ENCODE measurements at places on chromosomes 2 and 18.

DNA sequence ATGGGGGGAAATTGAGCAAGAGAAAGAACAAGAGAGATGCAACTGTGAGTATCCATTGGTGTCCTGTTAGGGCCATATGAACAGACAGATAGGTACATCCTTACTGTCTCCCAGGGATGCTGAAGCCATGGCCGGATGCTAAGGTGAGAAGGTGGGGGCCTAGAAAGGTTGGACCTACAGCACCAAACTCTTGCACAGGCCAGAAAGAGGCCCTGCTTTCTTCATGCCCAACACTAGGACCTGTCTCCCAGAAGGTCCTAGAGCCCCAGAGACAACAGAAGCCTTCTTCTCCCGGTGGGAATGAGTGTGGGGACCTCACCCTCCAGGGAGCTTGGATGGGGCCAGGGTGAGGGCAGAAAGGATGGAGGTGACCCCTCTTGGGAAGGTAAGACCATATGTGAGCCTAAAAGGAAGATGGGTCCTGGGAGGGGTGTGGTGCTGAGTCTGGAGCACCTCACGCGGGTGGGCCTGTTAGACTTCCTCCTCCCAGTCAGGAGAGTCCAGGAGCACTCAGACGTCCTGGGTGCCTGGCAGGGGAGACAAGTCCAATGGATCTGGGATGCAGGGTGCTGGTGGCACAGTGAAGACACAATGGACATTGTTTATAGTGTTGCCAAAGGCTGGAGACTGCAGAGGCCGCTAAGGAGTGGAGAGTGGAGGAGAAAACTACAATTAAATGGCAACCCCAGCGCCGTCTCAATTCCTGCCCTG lies 265.3 kb downstream of the CYP26B1 start:
- DNase-seq = no peak

- no peak for DNase-seq
These were observed 13.9 kb downstream of the RDH14 start for GRCh38 chr2:18546567-18546966.

DNA sequence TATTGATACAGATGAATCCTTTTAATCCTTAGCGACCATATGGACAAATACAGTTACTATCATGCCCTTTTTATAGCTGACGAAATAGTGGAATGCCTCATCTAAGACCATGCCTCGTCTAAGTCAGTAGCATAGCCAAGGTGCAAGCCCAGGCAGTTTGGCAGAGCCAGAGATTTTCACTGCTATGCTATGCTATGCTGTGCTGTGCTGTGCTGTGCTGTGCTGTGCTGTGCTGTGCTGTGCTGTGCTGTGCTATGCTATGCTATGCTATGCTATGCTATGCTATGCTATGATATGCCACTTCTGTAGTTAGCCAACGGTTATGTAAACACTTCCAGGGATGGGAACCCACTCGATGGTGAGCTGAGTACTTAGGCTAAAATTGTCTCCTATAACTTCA lies 91.6 kb upstream of the MAP4K3 start:
- DNase-seq = no peak

DNA sequence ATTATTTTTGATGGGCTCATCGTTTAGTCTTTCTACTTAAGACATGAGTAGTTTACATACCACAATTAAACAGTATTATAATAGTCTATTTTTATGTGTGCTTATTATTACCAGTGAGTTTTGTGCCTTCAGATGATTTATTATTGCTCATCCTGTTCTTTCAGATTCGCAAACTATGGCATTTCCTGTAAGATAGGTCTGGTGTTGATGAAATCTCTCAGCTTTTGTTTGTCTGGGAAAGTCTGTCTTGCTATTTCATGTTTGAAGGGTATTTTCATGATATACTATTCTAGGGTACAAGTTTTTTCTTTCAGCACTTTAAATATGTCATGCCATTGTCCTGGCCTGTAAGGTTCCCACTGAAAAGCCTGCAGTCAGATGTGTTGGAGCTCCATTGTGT lies 101.3 kb downstream of the DNAH7 start:
- DNase-seq = no peak

- no peak for DNase-seq
These were observed 5.1 kb downstream of the RAMP1 start for GRCh38 chr2:237864444-237864931.

DNA sequence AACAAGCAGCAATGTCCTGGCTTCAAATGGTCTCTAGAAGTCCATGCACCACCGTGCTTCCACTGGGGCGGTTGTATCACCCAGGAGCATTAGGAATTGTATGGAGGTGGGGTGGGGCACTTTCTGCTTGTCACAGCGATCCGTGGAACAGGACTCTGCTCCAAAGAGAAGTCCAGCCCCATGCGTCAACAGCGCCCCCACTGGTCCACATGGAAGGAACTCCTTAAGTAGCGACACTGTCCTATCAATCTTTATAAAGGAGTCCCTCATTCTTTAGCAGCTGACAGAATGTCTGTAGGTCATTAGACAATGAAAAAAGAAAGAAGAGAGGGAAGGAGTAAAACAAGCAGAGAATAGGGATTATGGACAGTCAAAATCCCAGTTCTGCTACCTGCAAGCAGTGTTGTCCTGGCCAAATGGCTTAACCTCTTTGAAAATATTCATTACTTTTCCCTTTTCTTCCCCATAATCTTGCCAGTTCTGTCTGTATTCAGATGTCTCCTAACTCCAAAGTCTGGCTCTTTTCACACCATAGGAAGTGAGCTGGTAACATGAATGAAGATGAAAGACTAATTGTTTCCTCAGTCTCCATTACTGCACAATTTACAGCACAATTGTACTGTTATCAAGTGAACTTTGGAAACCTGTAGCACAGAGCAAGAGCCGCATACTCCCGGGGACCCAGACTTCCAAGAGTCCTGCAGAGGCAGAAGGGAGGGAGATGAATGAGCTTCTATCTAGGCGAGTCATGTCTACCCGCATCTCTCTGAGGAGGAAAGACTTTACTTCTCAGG lies 9.9 kb downstream of the NFE2L2 start:
- DNase-seq = no peak

DNA sequence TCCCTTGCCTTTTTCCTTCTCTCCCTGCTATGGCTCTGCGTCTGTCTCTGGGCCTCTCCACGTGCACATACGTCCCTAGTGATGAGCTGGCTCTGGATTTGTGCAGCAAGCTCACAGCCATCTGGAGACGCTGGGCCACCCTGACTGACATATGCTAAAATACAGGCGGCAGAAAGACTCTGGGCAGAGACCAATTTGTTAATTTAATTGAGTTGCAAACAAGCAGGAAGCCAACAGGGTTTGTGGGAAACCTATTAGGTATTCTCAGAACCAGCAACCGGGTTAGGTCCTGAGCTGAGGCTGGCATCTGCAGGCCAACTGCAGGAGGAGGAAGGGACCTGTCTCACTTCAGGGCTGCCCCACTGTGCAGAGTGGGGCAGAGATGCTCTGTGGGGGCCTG lies 53.5 kb upstream of the SMAD2 start:
- no peak for DNase-seq

- DNase-seq = no peak
These were observed 680 bp upstream of the FHOD3 start for GRCh38 chr18:36296650-36297416.

- no peak for DNase-seq
These were observed 66.1 kb downstream of the FASTKD2 start for GRCh38 chr2:206831442-206831995.

DNA sequence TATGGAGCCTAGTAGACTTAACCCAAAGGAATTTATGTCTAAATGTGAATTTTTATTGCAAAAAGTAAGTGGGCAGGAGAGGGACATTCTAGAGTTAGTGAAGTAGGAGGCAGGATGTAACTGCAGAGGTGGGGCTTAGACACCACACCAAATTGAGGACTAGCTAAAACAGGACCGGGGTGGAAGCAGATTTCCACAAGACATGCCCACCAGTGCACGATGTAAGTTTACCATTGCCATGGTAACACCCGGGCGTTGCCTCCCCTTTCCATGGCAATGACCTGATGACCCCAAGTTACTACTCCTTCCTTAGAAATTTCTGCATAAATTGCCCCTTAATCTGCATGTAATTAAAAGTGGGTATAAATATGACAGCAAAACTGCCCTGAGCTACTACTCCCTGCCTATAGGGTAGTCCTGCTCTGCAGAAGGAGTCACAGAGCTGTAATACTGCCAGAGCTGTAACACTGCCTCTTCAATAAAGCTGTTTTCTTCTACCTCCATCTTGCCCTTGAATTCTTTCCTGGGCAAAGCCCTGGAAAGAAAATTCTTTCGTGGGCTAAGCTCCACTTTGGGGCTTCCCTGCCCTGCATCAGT lies 509.7 kb downstream of the ERBB4 start:
- DNase-seq = no peak

GRCh38 chr18:45008694-45009413 lies 328.2 kb downstream of the SETBP1 start:
- DNase-seq = no peak

DNA sequence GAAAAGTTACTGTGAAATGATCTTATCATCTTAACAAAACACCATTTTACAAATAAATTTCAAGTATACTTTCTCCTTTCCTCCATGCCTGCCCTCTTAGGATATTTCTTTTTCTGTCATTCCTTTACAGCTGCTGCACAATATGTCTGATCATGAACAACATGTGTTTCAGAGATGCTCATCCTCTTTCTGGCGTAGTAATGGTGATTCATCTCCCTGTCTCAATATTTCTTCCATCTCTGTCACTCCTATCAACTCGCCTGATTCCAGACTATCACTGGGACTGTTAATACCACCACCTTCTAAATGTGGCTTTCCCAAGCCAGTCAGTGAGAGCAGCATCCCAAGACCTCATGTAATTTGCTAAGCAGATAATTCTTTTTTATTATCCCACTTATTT lies 290.5 kb downstream of the GULP1 start:
- DNase-seq = no peak

- DNase-seq = no peak
These were observed 38.8 kb upstream of the SP3 start for GRCh38 chr2:174003720-174004695.

DNA sequence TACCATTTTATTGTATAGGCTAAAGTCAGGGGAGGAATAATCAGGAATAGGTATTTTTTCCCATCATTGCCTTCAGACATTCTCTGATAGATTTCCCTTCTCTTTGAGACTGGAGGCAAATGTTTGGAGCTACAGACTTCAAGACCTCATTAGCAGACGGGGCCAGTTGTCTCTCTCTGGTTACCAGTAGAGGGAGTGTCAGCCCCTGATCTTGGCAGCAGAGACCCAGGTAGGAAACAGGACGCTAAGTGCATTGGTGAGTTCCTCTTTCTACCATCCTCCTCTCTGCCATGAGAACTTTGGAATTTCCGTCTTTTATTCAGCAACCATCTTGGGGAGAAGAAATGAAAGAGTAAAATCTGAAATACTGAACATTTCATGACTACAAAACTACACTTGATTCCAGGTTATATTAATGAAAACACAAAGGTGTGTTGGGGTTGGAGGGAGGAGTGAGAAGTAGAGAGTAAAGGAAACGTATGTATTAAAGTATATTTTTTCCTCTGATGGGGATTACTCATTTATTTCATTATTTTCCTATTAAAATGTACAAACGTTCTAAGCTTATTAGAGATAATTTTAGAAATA lies 186.2 kb upstream of the GCFC2 start:
- DNase-seq = no peak

DNA sequence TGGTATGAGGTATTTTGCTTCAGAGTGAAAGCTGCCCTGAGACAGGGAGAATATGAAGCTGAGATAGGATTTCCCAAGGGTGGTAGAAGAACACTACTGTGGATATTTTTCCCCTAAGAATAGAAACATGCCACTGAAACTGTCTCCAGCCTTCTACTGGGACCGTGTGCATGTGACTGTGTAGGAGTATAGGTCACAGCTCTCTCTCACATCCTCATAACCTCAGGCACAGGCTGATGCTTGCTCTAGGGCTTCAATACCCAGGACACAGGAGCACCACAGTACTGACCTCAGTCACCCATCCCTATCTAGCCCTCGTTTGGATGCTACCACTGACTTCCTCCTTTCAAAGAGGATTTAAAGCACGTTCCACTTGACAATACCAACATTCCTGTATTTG lies 67.2 kb downstream of the REV1 start:
- DNase-seq = no peak

GRCh38 chr2:241454837-241455485 lies 53.4 kb downstream of the STK25 start:
- DNase-seq = no peak

- no peak for DNase-seq
These were observed 110.2 kb downstream of the TDRD15 start for GRCh38 chr2:21234001-21234400.

DNA sequence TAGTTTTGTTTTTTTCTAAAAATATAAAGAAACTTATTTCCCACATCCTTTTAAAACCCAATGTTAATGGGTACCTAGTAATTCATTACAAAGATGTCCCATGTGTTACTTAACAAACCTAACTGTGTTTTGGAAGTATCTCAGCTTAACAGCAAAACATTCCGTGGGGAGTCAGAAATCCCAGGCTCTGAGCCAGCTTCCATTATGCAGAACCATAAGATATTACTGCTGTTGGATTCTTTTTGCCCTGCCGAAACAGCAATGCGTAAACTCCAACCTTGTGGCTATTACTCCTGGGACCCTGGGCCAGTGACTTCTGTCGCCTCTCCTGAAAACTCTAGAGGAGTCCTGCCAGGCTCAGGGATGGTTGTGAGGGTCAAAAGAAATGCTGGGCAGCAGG lies 174.1 kb downstream of the UXS1 start:
- no peak for DNase-seq

DNA sequence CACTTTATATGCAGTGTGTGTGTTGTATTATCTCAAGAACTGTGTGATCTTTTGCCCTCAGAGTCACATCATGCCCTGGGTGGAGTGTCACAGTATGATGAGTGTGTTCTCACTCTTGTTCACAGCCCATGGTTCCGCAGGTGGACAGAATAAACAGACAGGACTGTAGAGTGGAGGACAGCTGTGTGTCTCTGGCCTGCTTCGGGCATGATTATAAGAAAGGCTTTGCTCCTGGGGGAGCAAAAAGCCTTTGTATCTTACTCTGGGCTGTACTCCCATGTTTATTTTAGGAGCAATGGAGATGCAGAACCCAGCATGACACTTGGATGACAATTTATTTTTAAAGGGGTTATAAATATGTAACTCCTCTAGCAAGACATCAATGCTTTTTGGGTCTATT lies 371.7 kb upstream of the MEX3C start:
- DNase-seq = no peak

DNA sequence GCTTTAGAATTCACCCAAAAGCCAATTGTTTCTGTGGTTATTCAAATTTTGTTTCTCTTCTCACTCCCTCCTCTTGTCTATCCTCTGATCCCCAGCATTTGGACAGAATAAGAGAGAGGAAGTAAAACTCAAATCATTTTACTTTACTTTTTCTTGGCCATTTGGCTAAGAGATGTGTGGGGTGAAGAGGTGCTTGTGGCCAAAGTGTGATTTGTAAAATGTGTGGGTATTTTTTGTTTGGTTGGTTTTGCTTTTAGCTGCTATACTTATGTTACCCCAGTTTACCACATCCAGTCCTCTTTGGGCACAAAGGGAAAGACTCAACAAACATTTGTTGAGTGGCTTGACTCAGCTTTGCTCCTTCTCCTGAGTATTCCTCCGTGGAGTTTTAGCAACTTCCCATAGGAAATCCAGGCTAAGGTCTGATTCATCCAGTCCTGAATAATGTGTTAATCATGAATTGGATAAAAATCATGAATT lies 109.1 kb upstream of the CYP1B1 start:
- DNase-seq = no peak

Data from activated gamma-delta T cell treated with Interleukin-2 at 50 U/mL for 16 hours (primary cell).